CD4-positive, alpha-beta T cell treated with Interleukin-17A for 1 hour (primary cell): ENCODE measurements at places on chromosomes 4 and X.

GRCh38 chrX:110407910-110408545, 49.4 kb downstream of the RTL9 start:
- peak; percentile 67 for DNase-seq

DNA sequence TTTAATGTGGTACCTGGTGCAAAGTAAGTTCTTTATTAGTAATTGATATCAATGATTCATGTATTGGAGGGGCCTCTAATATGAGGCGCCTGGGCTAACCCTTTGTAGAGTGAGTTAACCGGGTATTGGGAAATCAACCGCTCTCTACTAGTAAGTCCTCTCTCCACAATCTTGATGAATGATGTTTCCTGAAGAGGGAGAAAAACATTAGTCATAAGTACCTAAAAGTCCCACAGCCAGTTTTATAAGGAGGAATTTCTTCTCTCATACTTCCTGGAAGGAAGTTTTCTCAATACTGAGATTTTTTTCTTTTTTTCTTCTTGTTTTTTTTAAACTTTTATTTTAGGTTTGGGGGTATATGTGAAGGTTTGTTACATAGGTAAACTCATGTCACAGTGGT, 62.3 kb downstream of the AGTR2 start:
- no peak for DNase-seq

- peak; percentile 9 for DNase-seq
Observed at GRCh38 chrX:30504309-30504708, 73.3 kb downstream of the TASL start.

- no peak for DNase-seq
Observed at GRCh38 chr4:25879091-25879584, 16.4 kb upstream of the SEL1L3 start.

DNA sequence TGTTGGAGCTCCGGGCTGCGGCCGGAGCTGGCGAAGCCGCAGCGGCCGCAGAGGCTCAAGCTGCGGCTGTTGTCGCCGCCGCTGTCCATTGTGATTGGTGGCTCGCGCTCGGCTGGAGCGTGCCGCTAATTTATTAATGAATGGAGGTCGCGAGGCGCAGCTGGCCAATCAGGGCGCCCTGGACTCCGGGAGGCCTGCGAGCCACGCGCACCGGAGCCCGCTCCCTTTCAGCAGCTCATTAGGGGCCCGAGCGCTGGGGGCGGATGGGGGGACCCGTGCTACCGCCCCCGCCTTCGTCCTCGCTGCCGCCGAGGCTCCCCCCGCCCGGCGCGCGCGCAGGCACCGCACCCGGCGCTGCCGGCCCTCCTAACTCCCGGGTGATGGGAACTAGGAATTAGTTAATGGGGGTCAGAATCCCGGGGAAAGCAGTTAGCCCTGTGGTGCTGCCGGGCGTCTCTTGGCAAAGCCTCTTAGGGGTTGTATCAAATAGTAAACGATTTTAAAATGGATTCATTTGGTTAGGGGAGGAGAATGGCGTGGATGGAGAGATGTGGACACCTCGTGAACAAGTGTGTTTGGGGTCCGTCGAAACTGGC, 589 bp upstream of the NEUROG2 start:
- no peak for DNase-seq

DNA sequence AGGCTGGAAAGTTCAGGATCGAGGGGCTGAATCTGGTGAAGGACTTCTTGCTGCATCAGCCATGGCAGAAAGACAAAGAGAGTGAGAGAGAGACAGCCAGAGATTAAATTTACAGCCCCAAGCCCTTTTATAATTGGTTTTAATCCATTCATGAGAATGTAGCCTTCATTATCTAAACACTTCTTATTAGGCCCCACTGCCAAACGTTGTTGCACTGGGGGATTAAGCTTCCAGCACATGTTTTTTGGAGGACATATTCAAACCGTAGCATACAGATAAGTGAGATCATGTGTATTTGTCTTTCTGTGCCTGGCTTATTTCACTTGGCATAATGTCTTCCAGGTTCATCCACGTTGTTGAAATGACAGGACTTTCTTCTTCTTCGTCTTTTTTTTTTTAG, 524.7 kb downstream of the SPRY1 start:
- no peak for DNase-seq
